ENCODE measurements at places on chromosomes 6 and 20.

- DNase-seq: no peak
Observed at GRCh38 chr20:47984437-47984836, 199.2 kb upstream of the SULF2 start.

- DNase-seq: no peak
Observed at GRCh38 chr20:19867940-19868371, 109.9 kb downstream of the RIN2 start.

DNA sequence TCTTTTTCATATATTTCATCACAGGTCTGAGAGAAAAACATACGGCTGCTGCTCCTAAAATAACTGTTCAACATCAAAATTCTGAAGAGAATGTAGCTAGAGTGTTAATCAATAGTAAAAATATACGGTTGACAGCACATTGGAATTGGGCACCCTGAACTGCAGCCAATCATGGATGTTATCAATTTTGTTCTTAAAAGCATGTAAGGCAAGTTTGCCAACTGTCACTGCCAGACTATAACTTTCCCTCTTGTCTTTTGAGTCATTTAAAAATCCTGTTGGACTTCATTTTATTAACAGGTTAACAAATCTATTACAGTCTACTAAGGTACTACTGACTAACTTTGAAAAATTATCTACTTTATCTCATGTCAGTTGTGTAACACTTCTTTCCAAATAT, 592.8 kb downstream of the HACE1 start:
- no peak for DNase-seq

DNA sequence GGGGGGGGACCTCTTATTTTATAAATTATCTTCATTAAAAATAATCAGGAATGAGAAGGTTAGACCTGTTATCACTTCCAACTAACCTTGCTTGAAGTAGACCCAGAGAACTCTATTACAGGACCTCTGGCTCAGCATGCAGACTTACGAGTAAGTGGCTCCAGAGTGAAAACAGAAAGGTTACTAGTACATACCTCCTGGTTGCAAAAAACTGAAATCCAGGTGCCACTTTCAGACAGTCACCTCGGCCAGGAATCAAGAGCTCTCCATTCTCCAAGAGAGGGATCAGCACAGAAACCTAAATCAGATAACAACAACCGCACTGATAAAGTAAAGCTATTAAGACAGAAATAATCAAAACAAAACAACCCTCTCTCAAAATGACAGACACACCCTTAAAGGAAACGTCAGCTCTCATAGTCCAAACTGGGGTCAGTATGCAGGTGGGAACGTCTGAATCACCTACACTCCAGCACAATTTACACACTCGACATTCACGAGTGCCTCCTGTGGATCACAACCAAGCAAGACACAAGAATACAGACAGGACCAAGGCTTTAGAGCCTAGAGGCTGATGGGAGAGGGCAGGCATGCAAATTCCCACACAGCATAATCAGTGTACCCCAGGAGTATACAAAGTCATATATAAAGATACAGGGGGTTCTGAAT, 31.8 kb downstream of the MDN1 start:
- DNase-seq: no peak

DNA sequence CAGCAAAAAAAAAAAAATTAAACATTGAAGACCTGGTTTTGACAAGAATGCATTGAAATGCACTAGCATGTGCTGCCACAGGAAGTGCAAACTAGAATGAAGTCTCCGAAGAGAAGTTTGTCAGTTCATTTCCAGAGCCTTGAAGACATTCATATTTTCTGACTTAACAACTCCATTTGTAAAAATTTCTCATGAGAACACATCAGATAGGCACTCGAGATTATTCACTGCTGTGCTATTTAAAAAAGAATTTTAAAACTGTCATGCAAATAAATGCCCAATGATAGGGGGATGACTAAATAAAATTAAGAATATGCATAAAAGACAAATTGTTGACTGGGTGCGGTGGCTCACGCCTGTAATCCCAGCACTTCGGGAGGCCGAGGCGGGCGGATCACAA, 394.6 kb upstream of the JARID2 start:
- no peak for DNase-seq

DNA sequence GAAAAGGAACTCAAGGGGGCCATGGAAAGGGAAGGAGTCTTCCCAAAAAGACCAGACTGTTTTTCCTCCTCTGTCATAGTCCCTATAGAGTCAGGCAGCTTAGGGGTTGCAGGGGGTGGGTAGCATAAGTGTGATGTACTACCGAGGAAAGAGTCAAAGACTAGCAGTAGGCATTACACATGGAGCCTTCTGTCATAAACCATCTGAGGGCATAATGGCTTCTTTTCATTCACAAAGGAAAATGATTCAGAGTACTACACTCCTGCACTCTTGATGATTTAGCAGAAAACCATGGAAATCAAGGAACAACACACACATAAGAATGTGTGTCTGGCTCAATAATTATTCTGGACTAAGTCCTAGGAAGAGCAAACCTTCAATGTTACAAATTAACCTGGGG, 14.9 kb downstream of the PLN start:
- peak; percentile 23 for DNase-seq

DNA sequence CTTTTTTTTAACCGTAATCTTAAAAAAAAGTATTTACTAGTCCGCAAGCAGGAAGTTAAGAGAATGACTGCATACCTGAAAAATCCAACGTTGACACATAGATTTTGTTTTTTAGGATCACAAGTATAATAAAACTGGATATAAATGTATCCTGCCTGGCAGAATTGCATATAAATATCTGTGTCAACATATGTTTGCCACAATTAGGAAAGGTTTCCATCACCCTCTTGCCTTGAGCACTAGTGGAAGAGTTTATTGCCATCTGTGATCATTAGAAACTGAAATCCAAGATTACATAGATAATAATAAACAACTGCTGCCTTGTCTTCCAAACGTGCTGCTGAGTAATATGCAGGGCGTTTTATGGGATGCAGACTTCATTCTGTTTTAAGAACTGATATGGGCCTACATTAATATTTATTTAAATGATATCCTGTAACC, 27.9 kb downstream of the PLEKHG1 start:
- DNase-seq: peak; percentile 35

GRCh38 chr20:35610833-35611427, 4.7 kb upstream of the SPAG4 start:
- DNase-seq: no peak

DNA sequence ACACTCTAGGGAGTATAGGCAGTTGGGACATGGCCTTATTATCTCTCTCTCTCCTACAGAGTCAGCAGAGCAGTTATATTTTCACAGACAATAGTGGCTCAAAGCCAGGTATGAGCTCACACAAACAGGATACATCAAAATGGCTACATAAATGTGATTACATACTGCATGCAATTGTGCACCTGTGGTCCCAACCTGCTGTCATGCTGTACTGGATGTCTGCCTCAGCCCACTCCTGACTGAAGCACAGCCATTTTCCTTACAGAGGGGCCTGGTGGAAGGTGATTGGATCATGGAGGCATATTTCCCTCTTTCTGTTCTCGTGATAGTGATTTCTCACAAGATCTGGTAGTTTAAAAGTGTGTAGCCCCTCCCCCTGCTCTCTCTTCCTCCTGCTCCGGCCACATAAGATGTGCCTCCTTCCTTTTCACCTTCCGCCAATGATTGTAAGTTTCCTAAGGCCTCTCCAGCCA, 37.0 kb upstream of the SAMHD1 start:
- DNase-seq: no peak

DNA sequence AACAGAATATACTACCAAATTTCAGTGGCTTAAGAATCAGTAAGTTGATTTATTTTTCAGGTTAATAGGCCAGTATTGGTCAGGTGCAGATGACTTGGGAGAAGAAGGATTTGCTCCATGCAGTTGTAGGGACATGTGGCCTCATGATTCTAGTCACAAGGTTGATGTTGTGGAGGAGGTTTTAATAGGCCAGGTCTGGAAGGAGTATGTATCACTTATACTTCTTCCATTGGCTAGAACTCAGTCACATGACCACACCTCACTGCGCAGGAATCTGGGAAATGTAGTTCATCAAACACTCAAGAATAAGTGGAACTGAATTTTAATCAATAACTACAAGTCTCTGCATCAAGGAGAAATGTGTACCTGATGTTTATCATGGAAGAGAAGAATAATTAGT, 281.5 kb upstream of the QKI start:
- no peak for DNase-seq

DNA sequence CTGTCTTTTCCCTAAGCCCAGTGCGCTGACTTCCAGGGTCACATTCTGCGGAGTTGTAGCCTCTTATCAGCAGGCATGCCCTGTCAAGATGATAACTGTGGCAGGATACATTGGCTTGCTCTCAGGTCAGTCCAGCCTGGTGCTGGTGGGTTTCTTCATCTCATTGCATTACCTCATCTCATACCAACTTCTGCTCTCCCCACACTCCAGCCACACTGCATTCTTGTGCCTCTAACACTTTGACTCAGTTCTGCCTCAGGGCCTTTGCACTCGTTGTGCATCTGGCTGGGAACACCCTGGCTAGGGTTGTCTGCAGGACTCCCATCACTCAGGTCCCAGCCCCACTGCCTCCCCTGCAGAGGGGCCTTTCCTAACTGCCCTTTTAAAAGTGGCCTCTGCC, 110.3 kb upstream of the BACH2 start:
- no peak for DNase-seq

DNA sequence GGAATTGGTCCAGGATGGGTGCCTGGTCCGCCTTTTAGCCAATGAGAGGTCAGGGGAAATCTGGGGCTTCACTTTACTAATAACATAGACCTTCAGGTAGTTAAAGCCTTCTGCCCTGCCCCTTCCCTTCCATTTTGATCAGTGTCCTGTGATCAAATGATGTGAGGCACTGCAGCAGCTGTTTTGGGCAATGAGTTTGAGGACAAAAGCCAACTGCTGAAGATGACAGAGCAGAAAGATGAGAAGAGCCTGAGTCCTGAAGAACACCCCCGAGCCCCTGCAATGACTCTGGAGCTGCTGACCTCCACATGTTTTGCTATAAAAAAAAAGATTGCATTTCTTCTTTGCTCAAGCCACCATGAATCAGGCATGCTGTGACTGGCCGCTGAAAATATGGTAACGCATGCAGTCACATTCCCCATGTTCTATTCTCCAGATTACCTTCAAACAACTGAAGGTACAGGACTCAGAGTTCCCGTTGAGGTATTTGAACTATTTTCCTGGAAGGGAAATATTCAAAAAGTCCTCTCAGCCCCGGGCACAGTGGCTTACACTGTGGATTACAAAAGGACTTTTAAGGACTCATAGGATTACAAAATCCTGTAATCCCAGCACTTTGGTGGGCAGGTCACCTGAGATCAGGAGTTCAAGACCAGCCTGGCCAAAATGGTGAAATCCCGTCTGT, 45.7 kb upstream of the B4GALT5 start:
- no peak for DNase-seq

- peak; percentile 92 for DNase-seq
Observed at GRCh38 chr6:26025047-26025893, 62.0 kb upstream of the HFE start.

- no peak for DNase-seq
Observed at GRCh38 chr6:52554684-52555280, 22.1 kb downstream of the TRAM2 start.

Measured in mesenchymal stem cell (in vitro differentiated cells and primary cell).